Smooth muscle cell of the umbilical artery (primary cell): ENCODE measurements at places on chromosomes 3 and 15. TPM values are rescaled to one million over a fixed set of nuclear protein-coding genes. Genes with fewer than 3 reads are reported as not detected.

C3orf85 gene
- total RNA-seq, result not detected in 2 replicates

ETFA gene
- total RNA-seq, result 103 and 112 TPM in 2 replicates

TRPM7 gene
- 60.3 and 64.0 TPM in 2 replicates for total RNA-seq

C3orf49 gene
- total RNA-seq, result not detected in 2 replicates

ALDH1A2 gene
- 0.30 TPM in 1 of 2 replicates, not detected in the other for total RNA-seq

FMN1 gene
- total RNA-seq, result under 0.01 and 0.88 TPM in 2 replicates

PPP1R2 gene
- 50.8 and 69.5 TPM in 2 replicates for total RNA-seq

STRIT1 gene
- total RNA-seq, result not detected in 2 replicates

DUOXA2 gene
- not detected in 2 replicates for total RNA-seq

CEP152 gene
- 3.0 and 7.6 TPM in 2 replicates for total RNA-seq

UNC13C gene
- total RNA-seq, result not detected in 2 replicates

EOMES gene
- not detected in 2 replicates for total RNA-seq

AHSG gene
- total RNA-seq, result under 0.01 and 0.09 TPM in 2 replicates

CPB1 gene
- not detected in 2 replicates for total RNA-seq

MYO5C gene
- total RNA-seq, result under 0.01 and 0.23 TPM in 2 replicates

PTPN23 gene
- 32.4 and 46.9 TPM in 2 replicates for total RNA-seq

DCUN1D1 gene
- 37.4 and 38.5 TPM in 2 replicates for total RNA-seq

RGMA gene
- 0.32 TPM in 1 of 2 replicates, not detected in the other for total RNA-seq

LRRC31 gene
- total RNA-seq, result not detected in 2 replicates

CNOT10 gene
- total RNA-seq, result 14.6 and 29.2 TPM in 2 replicates

FAM81A gene
- 0.28 and 0.30 TPM in 2 replicates for total RNA-seq

OR5K2 gene
- not detected in 2 replicates for total RNA-seq

KNG1 gene
- total RNA-seq, result not detected in 2 replicates

MITF gene
- 0.74 and 3.6 TPM in 2 replicates for total RNA-seq

ITIH1 gene
- not detected in 2 replicates for total RNA-seq

TTC23 gene
- total RNA-seq, result 32.6 and 36.2 TPM in 2 replicates

MRAS gene
- total RNA-seq, result 48.9 and 76.3 TPM in 2 replicates

KLHL40 gene
- not detected in 2 replicates for total RNA-seq

THOC7 gene
- total RNA-seq, result 42.2 and 51.5 TPM in 2 replicates

CFAP161 gene
- total RNA-seq, result 0.14 TPM in 1 of 2 replicates, not detected in the other

ANKRD63 gene
- total RNA-seq, result not detected in 2 replicates

PLA2G4B gene
- total RNA-seq, result 1.5 and 1.8 TPM in 2 replicates

GOLGA8G gene
- total RNA-seq, result under 0.01 TPM in 1 of 2 replicates, not detected in the other

ARGFX gene
- total RNA-seq, result not detected in 2 replicates

TGM4 gene
- not detected in 2 replicates for total RNA-seq

IGSF11 gene
- 0.14 TPM in 1 of 2 replicates, not detected in the other for total RNA-seq
